ENCODE measurements at places on chromosomes 5 and 9.

DNA sequence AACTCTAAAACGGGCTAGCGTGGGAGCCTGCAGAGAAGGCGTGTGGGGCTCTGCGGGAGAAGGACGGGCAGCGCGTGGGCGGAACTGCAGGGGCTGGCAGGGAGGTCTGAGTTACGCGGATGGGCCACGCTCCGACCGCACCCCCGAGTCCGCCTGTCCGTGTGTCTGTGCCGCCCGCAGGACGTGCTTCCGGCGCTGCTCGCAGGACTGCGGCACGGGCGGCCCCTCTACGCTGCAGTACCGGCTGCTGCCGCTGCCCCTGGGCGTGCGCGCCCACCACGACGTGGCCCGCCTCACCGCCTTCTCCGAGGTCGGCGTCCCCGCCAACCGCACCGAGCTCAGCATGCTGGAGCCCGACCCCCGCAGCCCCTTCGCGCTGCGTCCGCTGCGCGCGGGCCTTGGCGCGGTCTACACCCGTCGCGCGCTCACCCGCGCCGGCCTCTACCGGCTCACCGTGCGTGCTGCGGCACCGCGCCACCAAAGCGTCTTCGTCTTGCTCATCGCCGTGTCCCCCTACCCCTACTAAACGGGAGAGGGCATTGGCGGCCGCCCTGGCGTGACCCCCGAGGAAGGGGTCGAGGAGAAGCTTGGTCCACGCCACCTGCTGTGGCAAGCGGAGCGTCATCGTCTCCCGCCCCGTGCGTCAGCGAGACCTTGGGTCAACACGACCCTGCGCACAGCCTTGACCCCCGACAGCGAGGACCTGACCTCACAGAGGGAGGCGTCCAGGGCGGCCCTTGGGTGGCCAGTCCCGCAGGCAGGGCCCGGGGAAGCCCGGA, 11.4 kb upstream of the ASS1 start:
- DNase-seq: peak; percentile 6

GRCh38 chr5:1933364-1934055, 50.8 kb upstream of the IRX4 start:
- DNase-seq: no peak

DNA sequence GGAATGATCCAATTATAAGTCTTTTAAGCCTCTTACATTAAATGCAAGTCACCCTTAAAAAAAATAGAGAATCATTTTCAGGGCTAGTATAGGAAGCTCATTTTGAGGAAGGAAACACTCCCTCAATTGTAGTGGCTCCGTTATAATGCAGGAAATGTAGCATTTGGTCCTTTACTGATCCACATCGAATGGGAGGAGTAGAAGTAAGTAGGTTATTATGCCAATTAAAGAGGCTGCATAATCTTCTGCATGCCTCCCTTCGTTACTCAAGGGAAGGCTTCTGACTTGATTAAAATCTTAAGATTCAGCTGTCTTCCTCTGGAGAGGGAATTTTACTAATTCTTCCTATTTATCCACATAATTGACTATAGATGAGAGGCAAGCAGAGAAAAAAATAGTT, 579.2 kb upstream of the COX7C start:
- DNase-seq: no peak

- no peak for DNase-seq
These were observed 387.9 kb downstream of the DEPDC1B start for GRCh38 chr5:60312098-60312497.

- DNase-seq: no peak
These were observed 947 bp upstream of the MARCHF3 start for GRCh38 chr5:127031147-127031862.

GRCh38 chr5:143664623-143665022, 147.3 kb upstream of the HMHB1 start:
- DNase-seq: no peak

GRCh38 chr9:95363051-95363841, 45.7 kb upstream of the FANCC start:
- DNase-seq: no peak

GRCh38 chr5:158541536-158542297, 558.0 kb downstream of the EBF1 start:
- DNase-seq: no peak

GRCh38 chr5:83539463-83539790, 67.9 kb downstream of the VCAN start:
- DNase-seq: no peak

DNA sequence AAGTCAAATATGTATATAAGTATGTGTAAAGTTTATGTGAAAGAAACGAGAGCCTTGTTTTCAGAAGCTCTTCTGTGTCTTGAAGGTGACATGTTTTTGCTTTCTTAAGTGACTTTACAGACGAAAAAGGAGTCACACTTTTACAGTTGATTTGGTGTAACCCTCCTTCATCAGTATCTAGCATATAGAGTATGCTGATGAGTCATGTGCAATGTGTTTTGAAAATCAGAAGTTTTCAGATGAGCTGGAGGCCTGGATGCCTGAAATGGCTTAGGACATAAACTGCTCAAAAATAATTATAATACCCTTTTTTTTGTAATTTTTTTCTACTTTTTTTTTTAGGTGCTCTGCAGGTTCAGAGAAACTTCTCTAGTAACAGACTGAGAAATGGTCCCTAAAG, 209.5 kb downstream of the CD180 start:
- no peak for DNase-seq

DNA sequence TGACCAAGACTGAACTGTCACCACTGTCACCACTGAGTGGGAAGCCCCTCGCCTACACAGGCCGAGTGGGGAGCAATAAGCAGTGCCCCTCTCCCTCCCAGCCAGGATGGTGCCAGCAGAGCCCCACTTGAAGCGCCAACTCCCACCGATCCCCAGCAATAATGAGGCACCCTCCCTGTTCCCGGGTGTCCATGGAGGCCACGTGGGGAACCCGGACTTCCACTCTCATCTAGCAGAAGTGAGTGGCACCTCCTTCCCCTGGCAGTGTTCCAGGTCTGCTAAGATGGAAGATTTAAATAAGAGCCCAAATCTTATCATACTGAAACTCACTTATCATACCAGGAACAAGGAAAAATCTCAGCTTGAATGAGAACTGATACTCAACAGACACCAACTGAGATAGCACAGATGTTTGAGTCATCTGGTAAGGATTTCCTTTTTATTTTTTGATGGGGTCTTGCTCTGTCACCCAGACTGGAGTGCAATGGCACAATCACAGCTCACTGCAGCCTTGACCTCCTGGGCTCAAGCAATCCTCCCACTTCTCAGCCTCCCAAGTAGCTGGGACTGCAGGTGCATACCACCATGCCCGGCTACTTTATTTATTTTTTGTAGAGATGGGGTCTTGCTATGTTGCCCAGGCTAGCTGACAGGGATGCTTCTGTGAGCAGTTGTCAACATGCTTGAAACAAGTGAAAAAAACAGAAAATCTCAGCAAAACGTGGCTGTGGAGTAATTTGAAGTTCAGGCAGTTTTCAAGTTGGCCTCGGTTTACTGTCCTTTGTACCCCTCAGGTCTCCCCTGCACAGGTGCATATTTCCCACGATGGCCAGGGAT, 29.6 kb upstream of the ASS1 start:
- DNase-seq: no peak

DNA sequence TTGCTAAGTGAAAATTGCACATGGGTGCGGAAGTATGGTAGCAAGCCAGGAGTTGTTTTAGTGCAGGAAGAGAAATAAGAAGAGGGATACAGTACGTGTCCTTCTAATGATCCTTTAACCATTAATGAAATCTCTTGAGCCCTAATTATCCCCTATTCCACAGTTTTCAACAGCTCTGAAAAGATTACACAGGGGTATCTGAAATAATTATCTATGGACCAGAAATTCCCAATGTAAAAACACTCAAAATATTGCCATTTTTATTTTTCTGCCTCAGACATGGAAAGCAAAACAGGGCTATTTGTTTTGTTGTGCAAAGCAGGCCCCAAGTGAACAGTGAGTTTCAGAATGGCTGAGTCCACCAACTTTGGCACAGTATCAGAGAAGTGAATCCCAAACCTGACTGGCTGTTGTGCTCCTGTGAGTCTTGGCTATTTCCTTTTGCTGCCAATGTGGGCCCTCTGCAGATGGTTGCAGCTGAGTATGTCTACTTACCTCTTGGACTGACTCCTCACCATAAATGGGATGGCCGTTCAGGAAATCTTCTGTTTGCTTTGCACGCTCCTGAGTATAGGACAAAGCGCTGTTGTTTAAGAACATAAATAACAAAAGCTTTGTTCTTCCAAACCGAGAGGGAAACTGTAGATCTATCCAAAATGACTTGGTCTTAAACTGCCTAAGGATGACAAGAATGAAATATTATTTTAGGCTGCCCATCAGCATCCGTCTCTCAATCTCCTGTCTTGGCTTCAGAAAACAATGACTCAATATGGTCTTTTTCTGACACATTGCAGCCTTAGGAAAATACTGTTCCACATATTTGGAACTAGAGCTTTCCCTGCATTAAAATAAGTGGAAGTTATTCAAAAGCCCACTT, 204.1 kb downstream of the DEPDC1B start:
- DNase-seq: no peak

- no peak for DNase-seq
These were observed 12.6 kb downstream of the PBX3 start for GRCh38 chr9:125759764-125760129.

DNA sequence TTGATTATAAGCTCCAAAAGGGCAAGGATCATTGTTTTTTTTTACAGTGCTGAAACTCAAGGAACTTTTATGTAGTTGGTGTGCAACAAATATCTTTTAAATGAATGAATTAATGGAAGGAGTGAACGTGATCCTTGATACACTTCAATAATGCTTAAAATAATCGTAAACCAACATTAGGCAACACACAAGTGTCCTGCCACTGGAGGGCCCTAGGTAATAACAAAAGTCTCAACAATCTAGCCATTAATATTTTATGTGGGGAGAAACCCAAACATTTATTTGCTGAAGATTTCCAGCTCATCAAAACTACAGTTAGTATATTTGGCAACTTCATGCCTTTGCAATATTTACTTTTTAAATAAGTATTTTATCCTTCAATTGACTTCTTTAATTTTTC, 309.0 kb upstream of the FBXL7 start:
- no peak for DNase-seq

DNA sequence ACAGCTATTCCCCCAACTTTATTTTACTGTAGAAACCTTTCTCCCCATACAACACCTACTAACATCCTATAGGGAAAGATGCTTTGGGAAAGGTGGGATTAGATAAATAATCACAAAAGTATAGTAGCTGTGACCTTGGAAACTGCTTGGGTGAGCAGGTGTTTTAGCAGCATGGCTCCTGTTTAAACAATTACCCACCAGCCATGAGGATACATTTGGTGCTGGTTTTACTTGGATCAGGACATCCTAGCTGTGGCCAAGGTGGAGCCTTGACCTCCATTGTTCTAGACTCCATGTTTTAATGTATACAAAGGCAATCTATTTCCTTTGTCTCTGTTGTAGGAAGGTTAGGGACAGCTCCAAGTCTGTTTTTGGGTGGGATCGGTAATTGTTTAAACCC, 56.8 kb upstream of the ALDH1B1 start:
- no peak for DNase-seq

GRCh38 chr5:548256-548655, 24.0 kb upstream of the SLC9A3 start:
- DNase-seq: no peak

GRCh38 chr5:170132269-170132975, 26.7 kb downstream of the FOXI1 start:
- no peak for DNase-seq

DNA sequence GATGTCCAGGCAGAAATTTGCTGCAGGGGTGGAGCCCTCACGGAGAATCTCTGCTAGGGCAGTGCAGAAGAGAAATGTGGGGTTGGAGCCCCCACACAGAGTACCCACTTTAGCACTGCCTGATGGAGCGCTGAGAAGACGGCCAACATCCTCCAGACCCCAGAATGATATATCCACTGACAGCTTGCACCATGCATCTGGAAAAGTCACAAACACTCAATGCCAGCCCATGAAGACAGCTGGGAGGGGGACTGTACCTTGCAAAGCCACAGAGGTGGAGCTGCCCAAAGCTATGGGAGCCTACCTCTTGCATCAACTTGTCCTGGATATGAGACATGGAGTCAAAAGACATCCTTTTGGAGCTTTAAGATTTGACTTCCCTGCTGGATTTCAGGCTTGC, 426.3 kb upstream of the FAM174A start:
- no peak for DNase-seq

DNA sequence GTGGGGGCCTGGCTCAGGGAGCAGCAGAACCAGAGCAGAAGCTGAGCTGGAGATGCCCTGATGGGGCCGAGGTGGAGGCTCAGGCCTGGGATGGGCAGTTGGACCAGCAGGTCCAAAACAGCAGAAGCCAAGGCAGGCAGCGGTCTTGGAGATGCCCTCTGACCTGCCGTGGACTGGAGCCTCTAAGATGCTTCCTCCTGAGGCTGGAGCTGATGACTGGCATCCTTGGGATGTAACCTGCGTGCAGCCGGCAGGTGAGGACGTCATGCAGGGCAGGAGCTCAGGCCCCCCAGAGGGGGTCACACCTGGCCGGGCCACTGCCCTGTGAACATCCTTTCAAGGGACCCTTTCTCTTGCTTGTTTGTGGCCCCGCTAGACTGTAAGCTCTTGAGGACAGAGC, 162.0 kb downstream of the RGS3 start:
- DNase-seq: no peak

DNA sequence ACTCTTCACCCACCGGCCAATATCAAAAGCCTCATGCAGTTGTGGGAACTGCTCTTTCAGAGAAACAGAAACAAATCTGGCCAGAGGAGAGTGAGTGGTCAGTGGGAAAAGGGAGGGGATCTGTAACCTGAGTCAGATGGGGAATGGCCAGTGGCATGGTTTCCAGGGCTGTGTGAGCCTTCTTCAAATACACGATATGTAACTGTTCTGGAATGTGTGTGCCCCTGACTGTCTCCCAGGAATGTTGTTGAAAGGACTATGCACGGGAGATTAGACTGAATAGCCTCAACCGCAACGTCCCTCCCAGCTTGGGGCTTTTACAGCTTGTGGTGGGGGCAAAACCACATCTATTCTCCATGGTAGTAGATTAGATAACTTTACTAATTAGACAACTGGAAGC, 60.8 kb downstream of the SH3TC2 start:
- DNase-seq: no peak

DNA sequence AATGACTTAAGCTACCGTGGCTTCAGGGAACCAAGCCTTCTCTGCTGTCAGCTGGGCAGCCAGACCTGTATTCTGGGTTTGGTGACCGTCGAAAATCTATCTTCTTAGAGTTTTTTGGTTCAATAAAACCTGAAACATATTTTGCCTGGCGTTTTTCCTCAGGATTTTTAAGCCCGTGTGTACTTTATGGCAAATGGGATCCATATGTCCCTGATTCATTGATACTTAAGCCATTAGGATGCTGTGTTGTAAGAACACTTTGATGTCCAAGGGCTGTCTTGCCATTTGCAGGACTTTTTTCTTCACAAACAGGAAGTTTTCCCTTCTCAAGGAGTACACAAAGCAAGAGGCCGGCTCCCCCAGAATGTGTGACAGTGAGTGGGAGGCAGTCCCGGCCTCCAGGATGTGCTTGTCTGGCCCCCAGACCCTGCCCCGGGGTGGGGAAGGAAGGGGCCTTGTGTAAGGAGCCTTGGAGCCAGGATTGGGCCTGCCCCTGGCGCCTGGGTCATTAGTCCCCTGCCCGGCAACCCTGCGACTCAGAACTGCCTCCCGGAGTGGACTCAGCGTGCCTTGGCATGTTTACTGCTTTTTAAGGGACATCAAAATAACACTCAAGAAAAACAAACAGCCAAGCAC, 83.4 kb upstream of the SMIM23 start:
- no peak for DNase-seq

GRCh38 chr5:178564811-178565550, 25.2 kb downstream of the COL23A1 start:
- no peak for DNase-seq

All from stimulated activated CD4-positive, alpha-beta T cell treated with anti-CD3 and anti-CD28 coated beads, Interleukin-4, amount 100 ng/mL, for 4 hours (primary cell).